ENCODE measurements at places on chromosomes 4 and X. TPM values are rescaled to one million over a fixed set of nuclear protein-coding genes. Genes with fewer than 3 reads are reported as not detected.

Gene EGFL6
- 0.96 TPM for total RNA-seq

Gene GPR50
- 12.0 TPM for total RNA-seq

Gene ARSJ
- 6.6 TPM for total RNA-seq

Gene USP17L15
- total RNA-seq = not detected

Gene HCCS
- total RNA-seq = 28.0 TPM

Gene FHL1
- total RNA-seq = 43.5 TPM

Gene AFF2
- 6.0 TPM for total RNA-seq

Gene FAM241A
- 0.23 TPM for total RNA-seq

Gene ART3
- 0.59 TPM for total RNA-seq

Gene WNK3
- total RNA-seq = 24.3 TPM

Gene NSG1
- total RNA-seq = 22.3 TPM

Gene CT83
- total RNA-seq = not detected

All from WTC11 (cell line).